ENCODE measurements at places on chromosomes 2 and 18.
A peak's percentile ranks its signal among the peaks of the same experiment; 100 is the strongest.

DNA sequence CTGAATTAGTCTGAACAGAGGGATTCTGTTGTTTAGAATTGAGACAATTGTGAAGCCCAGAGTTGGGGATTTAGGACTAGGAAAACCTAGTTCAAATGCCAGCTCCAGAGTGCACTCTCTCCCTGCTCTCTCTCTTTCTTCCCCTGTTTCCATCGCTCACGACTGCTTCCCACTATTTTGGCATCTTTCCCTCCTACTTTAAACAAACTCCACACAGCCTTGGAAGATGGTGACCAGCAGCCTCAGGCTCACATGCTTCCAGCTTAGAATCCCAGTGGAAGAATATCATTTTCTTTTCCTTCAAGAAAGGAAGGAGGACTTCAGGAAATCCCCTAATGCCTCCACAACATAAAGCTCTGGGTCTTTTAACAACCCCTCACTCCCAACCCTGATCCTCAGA is 6.1 kb upstream of the DNMT3A start:
- DNase-seq: no peak

DNA sequence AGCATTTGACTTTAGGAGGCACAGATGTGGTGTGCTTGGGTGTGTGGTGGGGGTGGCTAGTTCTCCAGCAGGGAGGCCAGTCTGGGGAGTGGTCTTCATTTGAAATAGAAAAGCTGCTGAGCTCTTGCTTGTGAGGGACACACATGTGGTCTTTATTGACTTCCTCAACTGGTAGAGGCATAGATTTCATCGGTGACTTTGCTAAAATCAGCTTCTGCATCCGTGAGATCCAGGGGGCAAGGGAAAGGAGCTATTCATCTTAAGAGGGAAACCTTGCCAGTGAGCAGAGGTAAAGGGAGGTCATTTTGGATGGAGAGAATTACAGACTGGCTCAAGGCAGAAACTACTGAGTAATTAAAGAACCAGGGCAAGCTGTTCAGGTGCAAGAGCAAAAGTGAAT is 4.7 kb downstream of the MAPRE3 start:
- no peak for DNase-seq

DNA sequence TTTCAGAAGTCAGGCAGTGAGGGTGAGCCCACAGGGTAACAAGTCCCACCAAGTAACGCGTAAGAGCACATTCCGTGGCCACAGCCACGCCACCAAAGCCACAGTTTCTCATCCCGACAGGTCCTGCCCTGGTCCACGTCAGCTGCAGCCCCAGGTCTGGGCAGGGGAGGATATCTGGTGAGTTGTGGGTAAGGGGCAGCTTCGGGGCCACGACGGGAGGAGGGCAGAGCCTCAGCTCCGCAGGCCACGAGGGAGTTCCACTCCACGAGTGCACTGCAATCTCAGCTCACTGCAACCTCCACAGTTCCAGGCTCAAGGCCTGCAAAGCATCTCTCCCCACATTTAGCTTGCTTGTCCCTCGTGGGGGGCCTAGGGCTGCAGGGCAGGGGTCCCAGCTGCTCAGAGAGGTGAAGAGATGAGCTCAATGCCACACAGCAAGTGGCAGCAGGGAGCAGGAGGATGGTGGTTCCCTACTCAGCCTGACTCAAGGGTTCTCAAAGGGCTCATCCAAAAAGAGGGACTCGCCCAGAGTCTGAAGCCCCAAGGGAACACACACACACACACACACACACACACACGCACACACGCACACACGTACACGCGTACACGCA is 12.5 kb downstream of the SNORC start:
- no peak for DNase-seq

- DNase-seq: no peak
Measured at GRCh38 chr2:174333372-174334277, 1.1 kb upstream of the SP9 start.

DNA sequence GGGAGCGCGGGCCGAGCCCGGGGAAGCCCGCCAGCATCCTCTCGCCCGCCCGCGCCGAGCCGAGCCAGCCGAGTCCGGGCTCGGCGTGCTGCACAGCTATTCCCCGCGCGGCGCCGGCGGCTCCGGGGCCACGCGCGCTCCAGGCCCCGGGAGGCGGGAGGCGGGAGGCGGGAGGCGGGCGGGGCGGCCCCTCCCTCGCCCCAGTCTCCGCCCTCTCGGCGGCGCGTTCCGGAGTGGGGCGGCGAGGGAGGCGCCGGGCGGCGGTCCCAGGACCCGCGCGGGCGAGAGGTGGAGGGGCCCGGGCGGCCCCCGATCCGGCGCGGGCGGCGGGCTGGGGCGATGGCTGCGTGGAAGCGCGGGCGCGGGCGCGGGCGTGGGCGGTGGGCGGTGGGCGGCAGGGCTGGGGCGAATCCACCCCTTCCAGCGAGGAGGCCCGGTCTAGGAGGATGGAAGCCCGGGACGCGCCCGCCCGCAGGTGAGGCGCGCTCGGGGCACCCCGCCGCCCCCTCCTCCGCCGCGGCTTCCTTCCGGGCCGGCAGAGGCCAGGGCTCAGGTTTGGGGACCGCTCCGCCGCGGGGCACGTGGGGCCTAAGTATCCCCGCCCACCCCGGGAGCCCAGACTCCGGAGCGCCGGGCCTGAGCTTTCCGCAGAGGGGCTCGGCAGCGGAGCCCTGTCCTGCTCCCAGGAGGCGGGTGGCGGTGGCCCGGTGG is at the start of gene ADCY3:
ADCY3 (minus strand) TSS at position 140 of the 711 bp plus-strand sequence. CDS start 1,250 bp downstream, outside the sequence.
- DNase-seq: peak; percentile 67

DNA sequence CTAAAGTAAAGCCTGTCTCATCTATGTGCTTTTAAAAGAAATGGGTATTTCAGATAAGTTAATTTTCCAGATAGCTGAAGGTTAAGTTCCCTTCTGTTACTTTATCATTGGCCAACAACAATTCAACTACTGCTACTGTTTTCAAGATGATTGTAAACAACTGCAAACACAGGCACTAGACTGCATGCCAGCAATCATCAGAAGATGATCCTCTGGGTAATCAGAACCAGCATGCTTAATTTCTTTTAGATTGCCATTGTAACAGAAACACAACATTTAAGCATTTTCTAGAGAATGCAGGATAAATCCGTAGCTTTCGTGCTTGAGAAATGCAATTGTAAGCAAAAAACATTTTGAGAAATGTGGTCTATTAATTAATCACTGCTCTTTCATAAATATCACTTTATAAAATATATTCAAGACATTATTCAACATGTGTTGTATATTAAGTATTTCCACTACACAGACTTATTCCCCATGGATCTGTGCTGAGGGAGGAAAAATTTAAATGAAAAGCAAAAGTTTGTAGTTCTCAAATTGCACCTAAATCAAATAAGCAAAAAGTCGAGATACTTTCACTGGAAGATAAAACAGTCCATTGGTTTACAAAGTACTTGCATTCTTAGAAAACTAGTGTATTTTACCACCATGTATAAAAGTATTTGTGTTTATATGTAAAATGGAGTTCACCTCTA is 133.7 kb downstream of the ATL2 start:
- no peak for DNase-seq

DNA sequence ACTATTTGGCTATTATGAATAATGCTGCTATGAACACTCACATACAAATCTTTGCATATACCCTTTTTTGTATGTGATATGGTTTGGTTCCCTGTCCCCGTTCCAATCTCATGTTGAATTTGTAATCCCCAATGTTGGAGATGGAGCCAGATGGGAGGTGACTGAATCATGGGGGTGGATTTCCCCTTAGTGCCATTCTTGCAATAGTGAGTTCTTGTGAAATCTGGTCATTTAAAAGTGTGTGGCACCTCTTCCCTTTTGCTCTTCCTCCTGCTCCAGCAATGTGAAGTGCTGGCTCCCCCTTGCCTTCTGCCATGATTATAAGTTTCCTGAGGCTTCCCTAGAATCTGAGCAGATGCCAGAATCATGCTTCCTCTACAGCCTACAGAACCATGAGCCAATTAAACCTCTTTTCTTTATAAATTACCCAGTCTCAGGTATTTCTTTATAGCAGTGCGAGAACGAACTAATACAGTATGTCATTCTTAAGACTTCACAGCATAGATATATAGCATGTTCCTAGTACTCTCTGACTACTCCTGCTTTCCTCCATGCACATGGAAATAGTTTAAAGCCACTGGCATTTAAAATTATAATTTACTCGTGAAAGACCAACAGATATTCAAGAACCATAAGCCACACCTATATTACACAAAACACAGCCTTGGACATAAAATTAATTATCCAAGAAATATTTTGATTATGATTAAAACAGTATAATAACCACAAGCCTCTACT is 75.2 kb downstream of the COBLL1 start:
- no peak for DNase-seq

DNA sequence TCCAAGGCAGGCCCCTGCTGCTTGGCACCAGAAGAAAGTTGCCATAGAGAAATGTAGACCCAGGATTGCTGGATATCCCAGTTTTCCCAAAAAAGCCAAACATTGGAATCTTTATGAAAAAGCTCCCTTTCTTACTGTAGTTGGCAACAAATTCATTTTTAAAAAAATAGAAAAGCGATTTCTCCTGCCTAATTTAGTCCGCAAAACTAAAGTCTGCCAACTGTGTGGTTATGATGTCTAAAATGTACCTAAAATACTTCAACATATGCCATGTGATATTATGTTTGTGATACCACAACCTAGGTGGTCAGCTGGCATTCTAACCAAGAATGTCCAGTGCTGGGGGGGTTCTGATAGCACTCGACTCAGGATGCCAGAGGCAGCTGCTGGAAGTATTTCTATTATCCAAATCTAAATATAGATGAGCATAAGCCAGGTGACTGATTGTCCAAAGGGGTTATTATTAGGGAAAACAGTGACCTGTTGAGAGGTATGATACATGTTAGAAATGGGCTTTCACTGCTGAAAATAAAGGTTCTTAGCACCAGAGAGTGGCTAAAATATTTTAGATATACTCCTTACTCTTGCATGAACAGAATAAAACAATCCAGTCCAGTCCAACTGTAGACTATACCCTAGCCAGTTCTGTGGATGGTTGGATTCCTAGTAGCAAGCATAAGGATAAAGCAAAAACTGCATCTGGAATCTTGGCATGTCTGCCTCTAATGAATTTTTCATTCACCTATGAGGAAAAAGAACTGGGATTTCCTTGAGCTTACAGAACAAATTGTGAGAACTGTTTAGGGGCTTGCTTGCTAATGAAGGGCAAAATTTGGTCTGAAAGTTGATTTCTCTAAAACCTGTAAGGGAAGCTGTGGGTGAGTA is 101.7 kb downstream of the STK39 start:
- DNase-seq: no peak

DNA sequence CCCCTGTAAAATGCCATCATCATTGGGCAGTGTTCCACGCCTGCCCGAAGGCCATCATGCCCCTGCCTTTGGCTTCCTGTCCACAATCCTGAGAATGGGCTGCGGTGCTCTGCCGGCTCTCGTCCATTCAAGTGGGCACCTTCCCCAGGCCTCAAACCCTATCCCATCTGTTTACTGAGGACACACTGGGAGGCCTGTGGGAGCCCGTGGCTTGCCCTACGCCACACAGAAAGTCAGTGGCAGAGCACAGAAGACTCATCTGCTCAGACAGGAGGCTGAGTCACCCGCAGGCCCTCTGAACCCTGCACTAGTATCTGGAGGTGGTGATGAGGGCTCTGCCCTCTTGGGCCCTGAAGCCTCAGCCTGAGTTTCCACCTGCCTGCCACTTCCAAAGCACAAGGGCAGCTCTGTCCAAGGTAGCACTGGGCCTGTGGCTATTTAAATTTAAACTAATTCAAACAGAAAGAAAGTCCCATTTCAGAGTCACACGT is 19.1 kb upstream of the ANKRD53 start:
- no peak for DNase-seq

DNA sequence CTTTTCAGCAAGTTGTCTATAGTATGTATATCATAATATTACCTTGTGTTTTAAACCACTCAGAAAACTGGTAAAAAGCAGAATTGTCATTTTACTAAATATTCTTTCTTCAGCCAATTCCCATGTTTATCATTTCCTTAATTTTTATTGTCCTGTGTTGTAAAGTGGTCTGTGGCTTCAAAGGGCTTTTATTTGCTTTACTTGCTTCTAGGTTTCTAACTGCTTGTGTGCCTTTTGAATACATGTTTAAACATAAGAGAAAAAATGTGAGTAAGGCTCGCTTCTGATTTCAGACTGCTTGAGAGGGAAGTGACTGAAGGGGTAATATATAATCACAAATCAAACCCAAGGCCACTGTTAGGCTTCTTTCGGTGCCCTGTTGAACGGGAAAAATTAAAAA is 407.5 kb upstream of the NRP2 start:
- DNase-seq: no peak

DNA sequence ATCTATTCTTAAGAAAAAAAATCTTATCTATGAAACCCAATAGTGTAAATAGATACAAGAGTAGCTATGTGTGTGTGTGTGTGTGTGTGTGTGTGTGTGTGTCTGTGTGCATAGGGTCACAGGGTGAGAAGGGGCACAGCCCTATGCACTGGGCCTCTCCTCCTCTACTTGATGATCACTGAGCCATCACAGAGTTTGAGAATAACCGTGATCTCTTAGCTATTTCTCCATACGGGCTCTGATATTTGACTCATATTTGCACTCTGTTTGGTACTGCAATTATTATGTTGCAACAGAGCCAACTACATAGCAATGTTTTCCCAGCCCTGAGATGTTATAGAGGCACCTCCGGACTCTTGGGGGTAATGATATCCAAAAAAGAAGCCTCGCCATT is 28.8 kb upstream of the SLC40A1 start:
- DNase-seq: no peak

GRCh38 chr2:166768393-166769123 is 119.7 kb upstream of the XIRP2 start:
- no peak for DNase-seq

DNA sequence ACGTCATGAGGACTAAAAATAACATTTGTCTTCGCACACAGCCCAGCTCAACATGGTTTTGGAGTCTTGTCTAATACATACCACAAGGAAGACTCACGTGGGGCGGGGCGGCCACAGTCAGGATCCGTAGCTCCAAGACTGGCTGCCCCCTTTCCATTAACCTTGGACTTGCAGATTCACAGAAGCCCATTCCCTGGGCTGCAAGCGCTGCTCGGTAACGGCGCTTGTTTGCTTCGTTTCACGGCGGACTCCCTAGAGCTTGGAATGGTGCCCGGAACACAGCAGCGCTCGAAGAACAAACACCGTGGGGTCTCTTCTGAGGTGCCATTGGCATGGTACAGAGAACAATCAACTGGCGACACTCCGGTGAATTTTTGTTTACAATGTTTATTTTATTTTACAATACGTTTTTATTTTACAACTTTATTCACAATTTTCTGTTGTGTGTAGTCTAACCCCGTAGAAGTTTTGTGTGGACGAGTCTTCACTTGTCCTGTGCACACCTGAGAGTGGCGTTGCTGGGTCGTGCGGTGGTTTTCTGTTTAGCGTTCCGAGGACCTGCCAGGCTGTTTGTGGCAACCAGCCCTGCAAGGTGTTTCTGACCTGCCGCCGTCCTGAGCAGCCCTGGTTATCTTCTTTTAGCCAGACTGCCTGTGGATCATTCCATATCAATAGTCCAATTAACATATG is 126.5 kb downstream of the GALR1 start:
- no peak for DNase-seq

Measured in activated CD4-positive, alpha-beta T cell treated with anti-CD3 and anti-CD28 coated beads for 4 hours (primary cell).